ENCODE measurements at places on chromosomes 4 and X. TPM values are rescaled to one million over a fixed set of nuclear protein-coding genes. Genes with fewer than 3 reads are reported as not detected.

DNA sequence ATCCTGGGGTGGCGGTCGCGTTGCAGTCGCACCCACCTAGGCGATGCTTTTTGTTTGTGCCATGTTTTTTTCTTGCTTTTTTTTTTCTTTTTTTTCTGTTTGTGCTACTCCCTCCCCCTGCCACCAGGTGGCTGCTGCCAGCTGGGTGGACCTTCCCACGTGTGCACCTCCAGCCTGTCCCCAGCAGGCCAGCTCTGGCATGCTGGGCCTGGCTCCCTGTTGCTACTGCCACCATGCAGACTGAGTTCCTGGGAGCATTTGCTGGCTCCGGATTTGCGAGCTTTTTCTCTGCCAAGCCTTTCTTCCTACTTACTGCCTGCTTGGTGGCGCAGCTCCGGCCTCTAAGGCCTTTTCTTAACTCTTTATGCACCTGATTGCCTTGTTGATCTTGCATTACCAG lies 161.2 kb upstream of the WDFY3 start:
- peak; percentile 14 for DNase-seq

GRCh38 chr4:16001484-16001858 lies 38.5 kb upstream of the FGFBP2 start:
- DNase-seq, result peak; percentile 72

- DNase-seq, result peak; percentile 32
These were observed 464 bp downstream of the RASGEF1B start for GRCh38 chr4:81471298-81471587.

GRCh38 chr4:122534776-122535175 lies 78.3 kb upstream of the IL2 start:
- no peak for DNase-seq

DNA sequence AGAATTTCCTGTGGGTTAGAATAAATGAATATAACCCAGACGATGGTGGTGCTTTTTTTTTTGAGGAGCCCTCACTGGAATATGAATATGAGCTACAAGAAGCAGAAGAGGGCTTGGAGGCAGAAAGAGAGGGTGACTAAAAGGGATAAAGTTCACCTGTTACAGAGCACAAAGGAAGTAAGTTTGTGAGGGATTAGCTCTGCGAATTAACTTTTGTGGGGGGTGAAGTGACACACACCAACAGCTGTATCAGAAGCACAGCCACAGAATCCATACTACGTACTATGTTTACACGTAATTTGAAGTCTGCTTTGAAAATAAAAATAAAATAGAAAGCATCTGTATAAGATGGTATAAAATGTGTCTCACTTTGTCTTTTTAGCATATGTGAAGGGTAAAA lies 963.6 kb upstream of the DIAPH2 start:
- no peak for DNase-seq

DNA sequence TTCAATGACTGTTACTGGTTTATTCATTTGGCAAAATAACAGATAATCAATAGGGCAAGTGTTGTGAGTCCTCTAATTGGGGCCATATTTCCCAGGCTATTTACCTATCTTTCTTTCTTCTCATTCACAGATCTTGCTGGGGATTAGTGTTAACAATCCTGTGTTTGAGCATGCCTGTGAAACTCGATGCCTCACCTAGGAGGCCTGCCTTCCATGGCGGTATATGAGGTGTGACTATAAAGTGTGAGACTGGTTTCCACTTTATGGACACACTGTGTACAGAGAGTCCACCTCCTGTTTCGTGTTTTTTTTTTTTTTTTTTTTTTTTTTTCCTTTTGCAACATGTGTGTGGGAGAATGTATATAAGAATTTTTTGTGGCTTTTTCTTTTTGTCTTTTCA lies 199.3 kb downstream of the BMPR1B start:
- peak; percentile 58 for DNase-seq

DNA sequence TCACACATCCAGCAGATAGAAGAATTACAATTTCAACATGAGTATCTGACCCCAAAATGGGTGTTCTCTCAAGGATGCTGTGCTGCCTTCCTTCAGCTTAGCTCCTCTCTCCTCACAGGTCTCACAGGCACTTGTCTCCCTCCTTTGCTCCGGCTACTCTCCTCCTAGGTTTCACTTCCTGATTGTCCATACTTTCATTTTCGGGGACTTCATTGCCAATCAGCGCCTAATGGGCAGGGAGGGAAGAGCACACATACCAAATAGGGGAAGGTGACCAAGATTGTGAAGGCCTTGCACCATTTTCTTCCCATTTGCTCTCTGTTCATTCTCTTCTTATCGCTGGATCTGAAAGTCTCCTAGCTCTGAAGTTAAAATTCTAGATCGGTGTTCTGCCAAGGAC lies 125.4 kb upstream of the EOLA2 start:
- DNase-seq, result no peak

GRCh38 chr4:146545102-146545501 lies 23.4 kb upstream of the SLC10A7 start:
- no peak for DNase-seq

DNA sequence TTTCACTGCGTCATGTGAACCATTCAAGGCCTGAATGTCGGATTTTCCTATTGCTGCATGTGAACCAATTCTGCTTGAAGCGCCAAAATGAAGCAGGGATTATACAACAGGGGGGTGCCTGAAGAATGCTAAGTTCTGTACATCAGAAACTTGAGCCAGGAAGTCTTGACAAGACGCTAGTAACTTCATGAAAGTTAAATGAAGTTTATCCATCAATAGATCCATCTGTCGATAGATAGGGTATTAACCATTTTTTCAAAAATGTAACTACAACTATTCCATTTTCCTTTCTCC lies 590 bp upstream of the NAF1 start:
- DNase-seq, result no peak

DNA sequence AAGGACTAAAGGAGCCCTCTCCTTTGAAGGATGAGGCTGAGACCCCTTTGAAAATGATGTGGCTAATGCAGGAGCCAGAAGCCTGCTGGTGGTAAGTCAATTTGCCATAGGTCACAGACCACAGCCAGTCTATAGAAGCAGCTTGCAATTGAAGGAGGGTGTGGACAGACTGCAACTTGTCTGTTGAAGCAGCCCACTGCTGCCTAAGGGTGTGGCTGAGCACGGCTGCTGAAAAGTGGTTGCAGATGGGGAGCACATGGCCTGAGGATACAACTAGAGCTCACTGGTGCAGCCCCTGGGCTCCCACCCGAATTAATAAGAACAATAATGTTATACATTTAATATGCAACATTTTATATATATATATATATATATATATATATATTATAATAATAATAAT lies 11.4 kb upstream of the EXOC1L start:
- DNase-seq, result no peak

DNA sequence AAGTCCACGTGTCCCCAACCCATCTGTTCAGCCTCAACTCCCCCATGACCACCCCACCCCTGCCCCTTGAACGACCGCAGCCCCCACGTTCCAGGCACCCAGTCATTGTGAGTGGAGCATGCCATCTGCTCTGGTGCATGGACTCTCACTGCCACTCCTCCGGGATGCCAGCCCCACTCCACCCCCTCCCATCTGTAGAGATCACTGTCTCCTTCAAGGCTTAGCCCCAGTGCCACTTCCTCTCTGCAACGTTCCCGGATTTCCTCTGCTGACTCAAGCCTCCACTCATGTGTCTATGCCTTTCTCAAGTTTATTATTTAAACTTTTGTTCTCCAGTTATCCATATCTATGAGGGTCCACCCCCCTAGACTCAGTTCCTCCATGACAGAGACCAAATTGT lies 54.0 kb downstream of the MAML3 start:
- no peak for DNase-seq

DNA sequence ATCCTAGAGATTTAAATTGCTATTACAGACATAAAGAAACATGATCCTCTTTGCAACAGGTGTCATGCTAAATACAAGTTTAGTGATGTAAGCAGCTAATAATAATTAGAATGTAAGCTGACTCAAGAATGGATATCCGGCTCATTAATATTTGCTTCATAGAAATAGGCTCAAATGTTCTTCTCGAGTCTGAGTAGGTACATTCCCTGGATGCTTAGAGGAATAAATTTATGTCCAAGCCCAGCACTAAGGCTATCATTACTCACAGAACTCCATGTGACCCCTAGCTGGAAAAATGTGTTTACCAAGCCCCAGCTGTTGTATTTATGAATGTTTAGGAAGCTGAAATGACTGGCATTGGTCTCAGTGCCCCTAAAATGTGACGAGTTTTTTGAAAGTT lies 87.6 kb upstream of the TSPAN7 start:
- DNase-seq, result no peak

GRCh38 chr4:82758701-82759685 lies 39.6 kb downstream of the SCD5 start:
- no peak for DNase-seq

- DNase-seq, result no peak
These were observed 59.3 kb downstream of the AFF1 start for GRCh38 chr4:86993909-86994681.

The F9 gene
- not detected for polyA plus RNA-seq

The UBA1 gene
- 266 TPM for polyA plus RNA-seq

The ETDC gene
- not detected for polyA plus RNA-seq

The ALB gene
- polyA plus RNA-seq, result 4.6 TPM

The TMPRSS11D gene
- 0.13 TPM for polyA plus RNA-seq

All from left kidney (tissue), 8 donors.